GM19239 (cell line): ENCODE measurements at places on chromosomes 16 and 17.
A peak's percentile ranks its signal among the peaks of the same experiment; 100 is the strongest.

- peak; percentile 84 for DNase-seq
Observed at GRCh38 chr17:77212081-77212832, 71.5 kb downstream of the SEC14L1 start.

DNA sequence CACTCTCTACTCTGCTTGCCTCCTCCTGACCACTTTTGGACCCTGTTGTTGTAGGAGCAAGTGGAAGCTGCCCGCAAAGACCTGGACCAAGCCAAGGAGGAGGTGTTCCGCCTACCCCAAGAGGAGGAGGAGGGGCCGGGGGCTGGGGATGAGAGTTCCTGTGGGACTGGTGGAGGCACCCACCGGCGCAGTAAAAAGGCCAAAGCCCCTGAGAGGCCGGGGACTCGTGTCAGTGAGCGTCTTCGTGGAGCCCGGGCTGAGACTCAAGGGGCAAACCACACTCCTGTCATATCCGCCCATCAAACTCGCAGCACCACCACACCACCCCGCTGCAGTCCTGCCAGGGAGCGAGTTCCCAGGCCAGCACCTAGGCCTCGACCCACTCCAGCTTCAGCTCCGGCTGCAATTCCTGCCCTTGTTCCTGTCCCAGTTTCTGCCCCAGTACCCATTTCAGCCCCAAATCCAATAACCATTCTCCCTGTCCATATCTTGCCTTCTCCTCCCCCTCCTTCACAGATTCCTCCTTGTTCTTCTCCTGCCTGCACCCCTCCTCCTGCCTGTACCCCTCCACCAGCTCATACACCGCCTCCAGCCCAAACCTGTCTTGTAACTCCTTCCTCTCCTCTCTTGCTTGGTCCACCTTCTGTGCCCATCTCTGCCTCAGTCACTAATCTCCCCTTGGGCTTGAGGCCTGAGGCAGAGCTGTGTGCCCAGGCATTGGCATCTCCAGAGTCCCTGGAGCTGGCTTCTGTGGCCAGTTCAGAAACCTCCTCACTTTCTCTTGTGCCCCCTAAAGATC lies 11.0 kb upstream of the PHKG2 start:
- no peak for DNase-seq

GRCh38 chr16:31213342-31213741 lies 577 bp upstream of the TRIM72 start:
- no peak for DNase-seq

DNA sequence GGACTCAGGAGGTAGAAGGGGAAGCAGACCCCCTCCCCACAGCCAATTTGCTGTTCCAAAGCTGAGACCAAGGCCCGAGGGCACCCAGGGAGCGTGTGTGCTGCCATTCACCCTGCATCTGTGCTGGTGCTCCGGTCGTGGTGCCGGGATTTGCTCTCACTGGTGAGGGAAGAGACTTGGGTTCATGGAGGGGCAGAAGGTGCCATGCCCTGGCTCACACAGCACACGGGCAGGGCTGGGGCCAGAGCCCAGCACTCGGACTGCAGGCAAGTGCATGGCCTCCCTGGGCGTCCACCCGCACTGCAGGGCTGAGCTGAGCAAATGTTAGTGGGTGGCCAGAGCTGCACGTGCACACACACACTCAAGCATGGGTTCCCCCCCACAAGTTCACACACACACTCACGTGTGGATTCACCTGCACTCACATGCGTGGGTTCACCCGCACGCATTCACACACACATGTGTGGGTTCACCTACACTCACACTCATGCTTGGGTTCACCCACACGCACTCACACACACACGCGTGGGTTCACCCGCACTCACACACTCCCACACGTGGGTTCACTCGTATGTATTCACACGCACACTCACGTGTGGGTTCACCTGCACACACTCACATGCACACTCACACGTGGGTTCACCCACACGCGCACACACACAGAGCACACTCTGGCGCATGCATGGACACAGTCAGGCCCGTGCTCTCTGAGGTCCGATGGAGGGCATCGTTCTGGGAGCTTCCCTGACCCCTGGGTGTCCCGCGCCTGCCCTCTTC lies 57.0 kb upstream of the CBFA2T3 start:
- DNase-seq: no peak

GRCh38 chr16:15781650-15782049 lies 75.2 kb downstream of the MYH11 start:
- DNase-seq: no peak

DNA sequence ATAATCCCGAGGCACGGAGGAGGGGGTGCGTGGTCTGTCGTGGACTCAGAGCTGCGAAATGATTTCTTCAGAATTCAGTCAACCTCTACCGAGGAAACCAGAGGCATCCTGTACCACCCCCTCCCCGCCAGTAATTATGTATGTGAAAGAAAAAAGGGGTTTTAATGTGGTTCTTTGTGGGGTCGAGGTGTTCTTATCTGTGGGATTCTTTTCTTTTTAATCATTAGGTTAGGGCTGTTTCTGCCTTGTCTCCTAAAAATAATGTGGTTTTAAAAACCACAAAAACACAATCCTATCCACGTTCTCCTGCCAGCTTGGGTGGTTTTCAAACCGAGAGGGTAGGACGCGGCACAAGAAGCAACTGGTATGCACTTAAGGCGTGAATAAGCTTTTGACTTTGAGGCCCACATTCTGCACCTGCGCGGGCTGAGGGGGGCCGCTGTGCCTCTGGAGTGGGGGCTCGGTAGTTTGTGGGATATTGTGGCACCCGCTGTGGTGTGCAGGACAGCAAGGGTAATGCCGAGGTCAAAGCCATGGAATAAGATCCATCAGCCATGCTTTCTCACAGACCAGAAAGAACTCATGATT lies 1.0 kb downstream of the SLC47A1 start:
- no peak for DNase-seq

DNA sequence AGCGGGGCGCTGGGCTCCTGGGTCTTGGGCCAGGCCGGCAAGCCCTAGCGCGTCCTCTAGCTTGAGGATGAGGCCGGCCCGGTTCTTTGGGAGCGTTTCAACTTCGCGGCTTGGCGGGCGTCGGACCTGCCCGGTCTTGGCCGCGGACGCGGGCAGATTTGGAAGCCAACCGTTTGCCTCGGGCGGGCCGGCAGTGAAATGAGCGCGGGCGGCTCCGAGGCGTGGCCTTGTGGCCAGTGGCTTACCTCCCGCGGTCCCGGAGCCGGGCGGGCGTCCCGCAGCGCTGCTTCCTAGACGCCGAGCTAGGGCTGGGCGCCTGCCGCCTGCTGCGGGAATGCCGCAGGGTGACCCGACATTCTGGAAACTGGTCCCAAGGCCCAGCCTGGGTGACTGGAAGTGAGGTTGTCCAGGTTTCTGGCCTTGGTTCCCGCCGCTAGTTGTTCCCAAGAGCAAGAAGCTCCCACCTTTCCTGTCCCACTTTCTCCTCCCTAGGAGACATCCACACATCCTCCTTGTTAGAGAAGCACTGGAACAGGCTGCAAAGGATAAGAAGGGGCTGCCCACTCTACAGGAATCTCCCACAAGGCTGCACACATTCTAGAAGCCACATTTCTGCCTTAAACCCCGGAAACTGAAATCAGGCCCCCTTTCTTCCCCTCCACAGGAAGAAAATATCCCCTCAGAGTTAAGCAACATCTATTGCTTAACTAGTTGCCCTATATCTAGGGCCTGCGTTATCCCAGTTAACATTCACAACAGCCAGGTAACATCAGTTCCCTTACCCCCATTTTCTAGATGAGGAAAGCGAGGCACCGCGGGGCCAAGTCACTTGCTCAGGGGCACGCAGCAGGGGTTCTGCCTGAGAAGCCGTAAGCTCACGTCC lies 4.5 kb upstream of the CBX8 start:
- no peak for DNase-seq

- no peak for DNase-seq
Observed at GRCh38 chr17:80833952-80834892, 157.4 kb upstream of the CHMP6 start.

DNA sequence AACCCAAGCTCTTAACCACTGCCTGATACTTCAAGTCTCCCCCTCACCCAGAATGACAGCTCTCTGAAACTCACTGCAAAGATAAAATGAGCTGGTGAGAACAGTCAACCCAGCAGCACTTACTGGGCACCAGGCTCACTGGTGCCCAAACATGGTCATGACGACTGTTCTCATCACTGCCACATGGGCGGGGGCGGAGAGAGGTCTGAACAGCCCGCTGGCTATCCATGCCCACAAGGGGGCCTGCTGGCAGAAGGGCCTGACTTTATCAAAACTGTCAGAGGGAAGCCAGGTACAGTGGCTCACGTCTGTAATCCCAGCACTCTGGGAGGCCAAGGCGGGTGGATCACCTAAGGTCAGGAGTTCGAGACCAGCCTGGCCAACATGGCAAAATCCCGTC lies 4.0 kb downstream of the MYBBP1A start:
- no peak for DNase-seq

DNA sequence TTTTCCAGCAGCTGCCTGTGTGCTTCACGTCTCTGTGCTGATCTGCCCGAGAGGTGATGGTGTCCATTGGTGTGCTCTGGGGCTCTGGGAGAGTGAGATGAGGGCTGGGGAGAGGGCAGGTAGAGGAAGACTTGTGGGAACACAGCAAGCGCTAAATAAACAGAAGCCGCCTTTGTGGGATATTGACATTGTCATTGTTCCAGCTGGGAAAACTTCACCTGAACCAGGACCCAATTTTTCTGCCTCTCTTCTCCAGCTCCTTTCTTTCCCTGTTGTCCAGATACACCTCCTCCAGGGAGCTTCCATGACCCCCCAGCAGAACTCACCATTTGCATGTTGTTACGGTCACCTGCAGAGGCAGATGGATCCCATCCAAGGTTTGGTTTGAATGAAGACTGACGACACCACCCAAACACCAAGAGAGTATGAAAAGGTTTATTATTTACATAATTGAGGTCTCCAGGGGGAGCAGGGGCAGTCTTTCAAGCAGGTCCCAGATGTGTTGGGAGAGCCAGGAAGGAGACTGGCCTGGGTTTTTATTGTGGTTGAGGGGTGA lies 3.6 kb upstream of the ITGA3 start:
- DNase-seq: no peak

DNA sequence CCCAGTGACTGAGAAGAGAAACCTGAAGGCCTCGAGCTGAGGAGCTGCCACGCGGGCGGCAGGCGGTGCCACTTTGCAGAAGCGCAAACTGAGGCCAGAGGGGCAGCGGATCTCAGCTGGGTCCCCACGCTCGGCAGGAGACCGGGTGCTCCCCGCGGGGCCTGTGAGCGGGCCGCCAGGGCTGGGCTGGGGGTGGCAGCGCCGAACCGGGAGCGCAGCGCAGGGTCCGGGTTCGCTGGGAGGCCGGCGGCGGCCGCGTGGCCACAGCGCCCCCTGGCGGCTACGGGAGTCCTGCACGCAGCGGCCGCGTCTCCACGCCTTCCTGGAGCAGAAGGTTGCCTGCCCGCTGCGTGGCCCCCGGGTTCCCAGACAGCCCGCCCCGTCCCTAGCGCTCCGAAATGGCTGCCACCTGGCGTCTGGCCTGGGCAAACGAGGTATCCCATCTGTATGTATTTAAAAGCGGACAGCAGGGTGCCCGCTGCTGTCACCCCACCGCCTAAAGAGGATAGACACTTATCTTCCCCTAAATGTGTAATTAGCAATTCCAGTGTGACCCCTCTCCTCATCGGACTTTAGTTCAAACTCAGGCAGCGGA lies 96.1 kb upstream of the CDH5 start:
- DNase-seq: peak; percentile 69

- DNase-seq: no peak
Observed at GRCh38 chr16:65120831-65121721, 787 bp downstream of the CDH11 start.

GRCh38 chr17:65231086-65231485 lies 93.9 kb downstream of the RGS9 start:
- DNase-seq: no peak

GRCh38 chr17:31390748-31391495 lies 553 bp upstream of the RAB11FIP4 start:
- DNase-seq: no peak

DNA sequence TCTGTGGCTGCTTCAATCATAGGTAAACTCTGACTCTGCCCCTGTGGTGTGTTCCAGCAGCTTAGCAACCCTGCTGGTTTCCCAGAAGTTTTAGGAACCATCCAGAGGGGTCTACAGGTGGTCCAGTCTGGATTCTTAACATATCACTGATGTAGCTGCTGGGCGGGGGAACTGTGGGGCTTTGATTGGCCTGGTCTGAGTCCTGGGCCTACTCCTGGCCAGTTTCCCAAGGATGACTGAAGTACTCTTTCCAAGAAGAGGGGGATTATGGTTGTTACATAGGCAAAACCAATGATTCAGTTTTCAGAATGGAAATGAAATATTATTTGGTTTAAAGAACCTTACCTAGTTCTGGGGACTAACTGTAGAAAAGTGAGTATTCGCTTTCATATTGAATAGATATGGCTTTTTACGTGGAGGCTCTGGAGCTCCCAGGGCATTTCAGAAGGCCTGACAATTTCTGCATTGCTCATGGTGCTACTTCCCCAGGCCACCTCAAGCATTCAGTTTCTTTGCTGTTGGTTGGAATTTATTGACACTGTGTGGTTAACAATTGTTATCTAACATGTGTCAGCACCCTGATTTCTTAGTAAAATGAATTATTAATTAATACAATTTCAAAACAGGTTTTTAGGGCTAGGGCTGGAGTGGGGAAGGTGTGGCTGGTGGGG lies 38.4 kb downstream of the EPN2 start:
- no peak for DNase-seq

DNA sequence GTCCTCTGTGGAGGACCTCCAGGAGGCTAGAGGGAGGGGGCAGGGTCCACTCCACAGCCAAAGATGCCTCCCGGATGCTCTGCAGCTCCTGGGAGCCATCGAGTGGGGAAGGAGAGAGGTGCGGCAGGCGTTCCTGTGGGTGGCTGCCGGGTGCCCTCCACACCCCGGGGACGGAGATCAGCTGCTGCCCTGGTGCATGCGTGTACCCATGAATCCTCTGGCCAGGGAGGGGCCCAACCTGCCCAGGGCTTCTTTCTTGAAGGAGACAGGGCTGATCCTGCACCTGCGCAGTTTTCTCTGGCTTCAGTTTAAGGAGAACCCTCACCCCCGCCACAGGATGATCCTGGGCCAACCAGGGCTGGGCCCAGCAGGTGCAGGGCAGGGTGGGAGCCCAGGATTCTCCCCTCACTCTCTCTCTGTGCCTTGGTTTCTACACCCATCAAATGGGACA lies 33.5 kb upstream of the DOC2B start:
- DNase-seq: no peak

DNA sequence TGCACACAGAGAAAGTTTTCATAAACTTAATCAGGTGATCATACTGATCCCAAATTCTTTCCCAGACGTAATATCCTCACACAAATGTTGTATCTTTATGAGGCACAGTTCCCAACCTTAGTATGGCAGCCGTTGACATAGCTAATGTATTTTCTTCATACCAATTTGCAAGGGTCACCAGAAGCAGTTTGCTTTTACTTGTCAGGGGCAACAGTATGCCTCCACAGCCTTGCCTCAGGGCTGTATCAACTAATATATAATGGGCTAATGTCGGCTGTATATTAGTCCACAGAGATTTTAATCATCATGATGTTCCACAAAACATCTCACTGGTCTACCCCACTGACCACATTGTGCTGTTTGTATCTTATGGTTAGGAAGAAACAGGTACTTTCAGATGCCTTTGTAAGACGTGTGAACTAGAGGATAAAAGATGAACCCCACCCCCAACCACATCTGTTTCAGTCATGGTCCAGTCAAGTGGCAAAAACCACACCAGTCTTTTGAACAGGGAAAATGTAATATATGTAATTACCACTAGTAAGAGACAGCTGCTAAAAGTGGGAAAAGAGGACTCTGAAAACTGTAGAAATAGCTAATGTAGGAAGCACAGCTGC lies 55.2 kb downstream of the GAN start:
- no peak for DNase-seq
